ENCODE measurements at places on chromosomes 11 and 22.

GRCh38 chr11:79949574-79949973 lies 508.7 kb upstream of the TENM4 start:
- DNase-seq = no peak

DNA sequence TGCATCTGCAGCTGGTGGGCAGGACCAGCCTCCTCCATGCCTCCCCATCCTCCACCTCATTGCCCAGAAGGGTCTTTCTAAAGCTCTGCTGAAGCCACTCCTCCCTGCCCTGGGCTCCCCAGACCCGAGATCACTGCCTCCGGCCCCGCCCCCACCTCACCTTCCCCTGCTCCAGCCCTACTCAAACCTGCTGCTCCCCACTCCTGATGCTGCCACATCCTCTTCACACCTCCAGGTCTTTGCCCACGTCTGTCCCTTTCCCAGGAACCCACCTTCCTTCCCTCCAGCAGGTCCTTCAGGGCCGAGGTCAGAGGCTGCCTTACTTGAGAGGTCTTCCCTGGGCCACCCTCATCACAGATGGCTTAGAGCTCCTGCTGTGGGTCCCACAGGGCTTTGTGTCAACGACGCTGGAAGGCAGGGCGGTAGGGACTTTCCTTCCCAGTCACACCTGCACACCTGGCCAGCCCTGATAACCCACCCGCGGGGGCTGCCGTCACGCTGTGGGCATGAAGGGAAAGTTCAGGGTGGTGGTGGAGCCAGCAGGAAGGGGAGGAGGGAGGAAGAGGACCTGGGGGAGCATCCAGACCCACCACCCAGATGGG lies 11.9 kb downstream of the WNT7B start:
- no peak for DNase-seq

- no peak for DNase-seq
Measured at GRCh38 chr11:8005556-8005955, 18.4 kb downstream of the EIF3F start.

- DNase-seq = no peak
Measured at GRCh38 chr11:34292111-34292510, 65.7 kb downstream of the ABTB2 start.

- DNase-seq = no peak
Measured at GRCh38 chr22:40041366-40042137, 46.8 kb downstream of the FAM83F start.

DNA sequence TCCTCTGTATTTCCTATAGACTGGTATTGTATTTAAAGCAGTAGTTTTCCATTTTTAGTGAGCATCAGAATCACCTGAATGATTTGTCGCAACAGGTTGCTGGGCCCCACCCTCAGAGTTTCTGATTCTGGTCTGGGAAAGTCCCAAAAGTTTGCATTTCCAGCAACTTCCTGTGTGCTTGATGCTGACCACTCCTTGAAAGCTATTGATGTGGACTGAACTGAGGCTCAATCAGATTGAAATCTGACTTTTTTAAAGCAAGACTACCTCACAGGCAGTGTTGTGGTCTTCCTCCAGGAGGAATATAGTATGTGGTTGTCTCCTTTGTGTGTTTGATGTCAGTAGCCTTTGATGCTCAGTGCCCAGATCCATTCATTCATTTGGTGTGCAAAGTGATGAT lies 17.2 kb upstream of the MPZL2 start:
- no peak for DNase-seq

DNA sequence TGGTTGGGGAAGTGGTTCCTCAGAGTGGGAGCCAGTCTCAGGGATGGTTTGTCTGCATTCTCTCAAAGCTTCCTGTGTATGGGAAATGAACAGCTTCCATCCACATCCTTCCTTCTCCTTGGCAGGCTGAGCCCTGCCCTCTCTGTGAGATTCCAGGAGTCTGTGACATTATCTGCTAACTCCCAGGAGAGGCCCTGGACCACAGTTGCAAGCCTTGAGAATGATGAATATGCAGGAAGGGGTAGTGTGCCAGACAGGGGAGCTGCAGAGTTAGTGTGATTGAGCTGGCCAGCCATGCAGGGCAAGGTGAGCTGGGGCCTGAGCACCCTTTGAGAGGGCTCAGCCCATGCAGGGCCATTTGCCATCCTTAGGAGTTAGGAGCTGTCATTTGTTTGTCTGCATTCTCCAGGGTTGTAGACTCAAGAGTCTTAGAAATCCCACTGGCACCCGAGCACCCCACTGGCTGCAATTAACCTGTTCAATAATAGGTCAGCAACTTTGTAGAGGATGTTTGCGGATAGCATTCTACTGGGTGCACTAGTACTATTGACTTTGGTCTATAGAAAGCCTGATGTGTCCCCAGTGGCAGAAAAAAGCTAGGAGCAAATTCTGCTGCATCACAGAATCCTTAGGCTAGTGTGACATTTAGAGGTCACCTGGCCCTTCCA lies 299.0 kb upstream of the CADM1 start:
- DNase-seq = no peak

- no peak for DNase-seq
Measured at GRCh38 chr22:43474161-43475101, 62.6 kb downstream of the MPPED1 start.

DNA sequence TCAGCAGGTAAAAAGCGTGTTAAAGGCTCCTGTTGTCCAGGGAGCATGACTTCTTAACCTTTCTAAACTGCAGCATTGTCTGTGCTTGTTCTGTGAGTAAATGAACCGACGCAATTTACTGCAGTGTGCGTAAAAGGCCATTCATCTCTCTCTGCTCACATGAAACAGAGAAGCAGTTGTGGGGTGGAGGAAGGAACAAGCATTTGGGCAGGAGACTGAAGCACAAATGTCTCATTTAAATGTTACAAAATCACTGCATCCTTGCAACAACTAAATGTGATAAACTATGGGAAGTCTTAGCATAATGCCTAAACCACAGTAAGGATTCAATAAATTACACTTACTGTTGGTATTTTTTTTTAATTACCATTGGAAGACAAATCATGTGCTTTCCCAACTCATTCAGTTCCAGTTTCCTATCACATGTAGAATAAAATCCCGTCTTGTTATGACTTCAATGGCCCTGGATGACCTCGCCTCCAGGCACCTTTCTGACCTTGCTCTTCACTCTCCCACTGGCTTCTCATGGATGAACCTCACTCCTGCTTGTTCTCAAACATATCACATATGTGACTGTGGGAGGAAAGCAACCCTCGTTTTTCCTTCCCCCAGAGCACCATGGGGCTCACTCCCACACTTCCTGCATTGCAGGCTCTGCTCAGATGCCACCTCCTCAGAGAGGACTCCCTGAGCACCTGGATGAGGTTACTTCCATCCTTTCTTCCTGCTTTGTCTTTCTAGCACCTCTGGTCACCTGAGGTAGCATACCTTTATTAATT lies 21.6 kb upstream of the RFPL2 start:
- DNase-seq = no peak

DNA sequence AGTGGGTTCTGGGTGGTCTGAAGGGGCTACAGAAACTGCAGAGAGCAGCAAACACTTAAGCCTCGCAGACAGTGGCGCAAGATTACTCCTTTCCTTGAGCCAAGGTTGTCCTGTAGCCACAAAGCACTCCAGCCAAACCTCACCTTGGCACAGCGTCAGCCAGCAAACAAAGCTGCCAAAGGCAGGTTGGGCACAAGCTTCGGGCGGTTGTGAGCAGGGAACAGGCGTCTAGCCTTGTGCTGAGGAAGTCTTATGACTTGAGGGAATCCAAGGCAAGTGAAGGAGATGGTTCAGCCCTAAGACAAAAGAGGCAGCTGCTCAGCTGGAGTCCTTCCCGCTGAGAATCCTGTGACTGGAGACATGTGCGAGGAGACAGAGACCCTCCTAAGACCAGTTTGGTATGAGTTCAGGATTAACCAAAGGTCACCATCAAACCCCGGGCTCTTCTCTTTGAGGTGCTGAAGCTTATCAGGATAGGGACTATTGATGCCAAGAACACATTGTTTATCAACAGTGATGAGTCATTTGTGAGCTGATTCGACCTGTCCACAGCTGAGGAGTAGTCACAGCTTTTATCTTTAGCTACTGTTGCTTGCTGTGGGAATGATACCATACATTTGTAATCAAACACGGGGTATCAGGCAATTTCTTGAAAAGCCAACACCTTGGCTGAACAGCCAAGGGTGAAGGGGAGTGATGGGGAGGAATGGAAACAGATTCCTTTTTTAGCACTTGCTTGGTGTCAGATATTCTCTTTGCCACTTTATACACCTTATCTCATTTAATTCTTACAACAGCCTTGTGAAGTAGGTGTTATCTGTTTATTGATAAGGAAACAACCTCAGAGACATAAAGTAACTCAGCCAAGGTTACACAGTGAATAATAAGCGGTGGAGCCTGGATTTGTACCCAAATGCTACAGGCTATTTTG lies 4.6 kb downstream of the ADM start:
- no peak for DNase-seq

- DNase-seq = no peak
Measured at GRCh38 chr22:37277384-37277783, 4.9 kb upstream of the CYTH4 start.

- DNase-seq = no peak
Measured at GRCh38 chr22:39135092-39135896, 17.2 kb downstream of the CBX7 start.

DNA sequence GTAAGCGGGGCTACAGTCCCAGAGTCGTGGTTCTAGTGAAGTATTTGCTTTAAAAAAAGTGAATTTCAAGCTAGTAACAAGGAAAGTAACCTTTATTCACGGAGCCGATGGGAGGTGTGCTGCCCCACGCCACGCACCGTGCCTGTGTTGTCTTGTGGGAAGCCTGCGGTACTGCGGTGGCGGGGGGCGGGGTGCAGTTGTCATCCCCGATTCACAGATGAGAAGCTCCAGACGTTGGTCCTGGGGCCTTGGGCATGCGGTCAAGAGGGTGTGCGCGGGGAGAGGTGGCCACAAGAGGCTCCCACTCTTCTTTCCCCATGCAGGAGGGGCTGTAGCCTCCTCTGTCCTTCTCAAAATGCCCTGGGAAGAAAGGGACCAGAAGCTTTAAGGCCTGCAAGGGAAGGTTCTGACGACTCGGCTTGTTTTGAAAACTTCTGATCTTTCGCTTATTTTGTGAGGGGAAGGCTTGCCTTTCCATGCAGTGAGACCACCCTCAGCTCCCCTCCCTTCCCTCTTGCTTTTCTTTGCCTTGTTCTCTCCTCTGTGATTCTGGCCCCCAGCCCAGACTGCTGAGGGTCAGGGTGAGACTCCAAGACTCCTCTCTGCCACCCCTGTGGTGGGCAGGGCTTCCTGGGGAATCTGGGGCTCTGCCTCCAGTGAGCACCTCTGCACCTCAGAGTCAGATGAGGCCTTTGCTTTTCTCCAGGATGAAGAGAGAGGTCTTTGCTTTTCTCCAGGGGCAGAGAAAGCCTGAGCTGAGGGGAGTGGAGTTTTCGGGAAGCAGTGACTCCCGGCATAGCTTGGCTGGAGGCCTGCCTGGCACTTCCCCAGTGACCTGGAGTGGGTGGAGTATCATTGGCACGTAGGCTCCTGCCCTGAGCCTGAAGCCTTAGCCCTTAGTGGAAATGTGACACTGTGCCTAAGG lies 6.2 kb downstream of the GLB1L3 start:
- DNase-seq = no peak

DNA sequence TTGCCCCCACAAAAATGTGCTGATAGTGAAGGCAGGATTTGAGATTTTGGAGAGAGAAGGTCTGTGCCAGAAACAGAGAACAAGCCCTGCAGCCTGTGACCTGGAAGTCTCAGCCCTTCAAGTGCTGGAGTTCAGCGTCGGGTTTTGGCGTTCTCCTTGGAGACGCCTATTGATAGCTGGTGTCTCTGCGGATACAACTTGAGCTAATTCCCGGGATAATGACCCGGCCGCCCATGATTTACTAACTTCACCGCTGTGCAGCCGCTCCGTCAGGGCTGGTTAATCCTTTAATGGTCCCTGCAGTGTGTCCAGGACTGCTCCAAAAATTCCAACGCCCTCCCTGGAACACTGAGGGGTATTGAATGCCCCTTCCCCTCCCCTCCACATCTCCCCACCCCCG lies 76.6 kb downstream of the WT1 start:
- DNase-seq = no peak

GRCh38 chr11:26399336-26399735 lies 67.4 kb downstream of the ANO3 start:
- no peak for DNase-seq

- DNase-seq = no peak
Measured at GRCh38 chr11:16382638-16383380, 26.5 kb upstream of the SOX6 start.

DNA sequence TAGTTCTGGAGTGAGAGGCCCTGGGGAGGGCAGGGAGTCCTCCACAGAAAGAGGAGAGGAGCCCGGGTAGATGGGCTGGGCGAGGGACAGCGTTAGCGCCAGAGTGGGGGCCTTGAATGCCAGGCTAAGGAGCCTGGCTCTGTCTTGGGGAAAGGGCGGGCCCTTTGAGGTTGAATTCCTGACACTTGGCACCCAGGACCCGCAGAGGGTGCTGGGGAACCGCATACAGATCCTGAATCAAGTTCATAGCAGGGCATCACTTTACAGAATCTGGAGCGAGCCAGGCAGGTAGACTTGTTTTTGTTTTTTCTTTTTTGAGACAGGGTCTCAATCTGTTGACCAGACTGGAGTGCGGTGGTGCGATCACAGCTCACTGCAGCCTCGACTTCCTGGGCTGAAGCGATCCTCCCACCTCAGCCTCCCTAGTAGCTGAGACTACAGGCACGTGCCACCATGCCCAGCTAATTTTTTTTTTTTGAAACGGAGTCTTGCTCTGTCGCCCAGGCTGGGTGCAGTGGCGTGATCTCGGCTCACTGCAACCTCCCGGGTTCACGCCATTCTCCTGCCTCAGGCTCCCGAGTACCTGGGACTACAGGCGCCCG lies 6.1 kb downstream of the CARNS1 start:
- DNase-seq = no peak

DNA sequence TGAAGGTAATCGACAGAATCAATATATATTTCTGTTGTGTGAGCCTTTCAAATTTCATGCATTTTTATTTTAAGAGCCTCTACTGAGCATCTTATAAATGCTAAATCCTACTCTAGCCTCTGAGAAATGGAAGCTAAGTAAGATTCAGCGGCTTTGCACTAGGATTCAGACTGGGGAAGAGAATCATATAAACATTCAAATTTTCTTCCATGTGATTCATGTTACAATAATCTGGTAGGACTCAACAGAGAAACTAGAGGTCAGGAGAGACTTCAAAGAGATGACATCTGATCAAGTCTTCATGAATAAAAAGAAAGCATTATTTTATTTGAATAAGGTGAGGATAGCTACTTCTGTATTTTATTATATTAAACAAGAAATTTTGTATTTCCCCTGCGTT lies 538.9 kb downstream of the DLG2 start:
- DNase-seq = no peak

DNA sequence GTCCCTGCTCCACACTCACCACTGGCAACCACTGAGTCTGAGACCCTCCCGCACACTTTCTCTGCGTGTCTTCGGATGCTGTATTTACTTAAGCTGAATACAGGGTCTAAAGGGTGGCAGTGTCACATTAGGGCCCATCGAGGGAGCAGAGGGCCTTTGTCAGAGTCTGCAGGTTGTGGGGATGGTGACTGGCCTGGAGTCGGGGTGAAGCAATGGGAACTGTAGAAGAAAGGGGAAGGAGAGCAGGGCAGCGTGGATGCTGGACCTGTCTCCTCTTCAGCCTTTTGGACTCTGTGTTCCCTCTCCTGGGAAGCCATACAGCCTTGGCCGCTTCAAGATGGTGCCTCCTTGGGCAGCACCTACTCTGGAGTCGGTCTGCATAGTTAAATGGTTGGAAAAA lies 61.1 kb downstream of the ZBTB16 start:
- no peak for DNase-seq

All from glomerular endothelial cell (primary cell).